HCT116 (cell line): ENCODE measurements at places on chromosomes 1 and 21. TPM values are rescaled to one million over a fixed set of nuclear protein-coding genes. Genes with fewer than 3 reads are reported as not detected.

DNA sequence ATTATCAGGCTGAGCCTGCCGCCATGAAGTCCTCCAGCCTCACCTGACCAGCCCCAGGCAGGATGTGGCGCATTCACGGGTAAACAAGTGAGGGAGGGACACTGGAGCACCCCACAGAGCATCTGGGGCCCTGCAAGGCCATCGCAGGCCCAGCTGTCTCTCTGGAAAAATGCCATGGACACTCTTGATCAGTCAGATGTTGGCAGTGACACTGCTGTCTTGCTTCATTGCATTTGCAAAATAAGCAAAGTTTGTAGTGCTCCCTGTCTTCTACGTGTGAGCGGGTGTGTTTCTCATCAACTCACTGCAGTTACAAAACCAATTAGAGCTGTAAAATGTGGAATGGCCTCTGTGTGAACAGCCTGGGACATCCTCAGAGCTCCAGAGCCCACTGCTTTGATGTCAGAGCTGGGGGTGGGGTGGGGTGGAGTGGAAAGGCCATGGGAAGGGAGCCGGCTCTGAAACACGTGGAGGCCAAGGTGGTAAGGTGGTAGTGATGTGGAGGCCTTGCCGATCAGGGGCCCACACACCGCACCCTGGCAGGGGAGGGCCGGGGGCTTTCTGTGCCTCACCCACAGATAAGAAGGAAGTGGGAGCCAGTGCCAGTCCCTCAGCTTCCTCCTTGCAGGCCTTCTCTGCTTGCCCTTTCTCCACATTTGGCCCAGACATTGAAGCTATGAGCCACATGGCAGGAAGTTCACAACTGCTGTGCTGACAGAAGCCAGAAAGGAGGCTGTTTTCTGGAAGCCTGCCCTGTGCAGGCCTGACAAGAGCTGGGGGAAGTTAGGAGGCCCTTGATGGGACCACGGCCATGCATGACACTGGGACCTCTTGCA lies 254.9 kb downstream of the RHOU start:
- H3K27me3 ChIP-seq: no peaks in the 10 kb centered on the region
- H3K4me1 ChIP-seq: no peaks in the 10 kb centered on the region
- H3K36me3 ChIP-seq: no peaks in the 10 kb centered on the region
- no peak overlapping the region for H3K27ac ChIP-seq
- no peak for DNase-seq

GRCh38 chr21:42569732-42570301 lies 56.2 kb downstream of the SLC37A1 start:
- H3K27me3 ChIP-seq: no peaks in the 10 kb centered on the region
- no peaks in the 10 kb centered on the region for H3K4me1 ChIP-seq
- no peak for DNase-seq

The APCS gene
- total RNA-seq: 0.42 TPM

DNA sequence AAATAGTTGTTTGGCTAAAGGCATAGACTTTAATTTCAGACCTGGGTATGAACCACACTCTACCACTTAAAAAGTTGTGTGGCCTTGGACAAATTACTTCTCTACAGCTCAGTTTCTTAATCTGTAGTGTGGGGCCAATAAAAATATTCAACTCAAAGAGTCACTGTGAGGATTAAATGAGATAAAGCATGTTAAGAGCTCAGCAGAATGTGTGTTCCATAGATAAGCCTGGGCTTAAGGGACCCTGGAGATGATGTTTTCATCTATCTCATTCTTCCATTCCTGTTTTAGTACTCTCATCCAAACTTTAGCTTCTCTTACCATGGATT lies 17.7 kb downstream of the S100A10 start:
- peaks cover 6% of the 10 kb centered on the region for H3K36me3 ChIP-seq
- no peak overlapping the region for H3K27ac ChIP-seq
- DNase-seq: no peak
- H3K4me3 ChIP-seq: no peak overlapping the region
- no peaks in the 10 kb centered on the region for H3K27me3 ChIP-seq

GRCh38 chr1:109385417-109385816 lies 12.3 kb downstream of the SORT1 start:
- no peak for DNase-seq
- no peaks in the 10 kb centered on the region for H3K27me3 ChIP-seq
- H3K36me3 ChIP-seq: no peaks in the 10 kb centered on the region
- no peak overlapping the region for H3K27ac ChIP-seq

The IGSF21 gene
- not detected for total RNA-seq

The KIF21B gene
- 6.1 TPM for total RNA-seq

GRCh38 chr1:68703921-68704354 lies 207.1 kb upstream of the DEPDC1 start:
- H3K4me1 ChIP-seq: peaks cover 18% of the 10 kb centered on the region
- H3K36me3 ChIP-seq: no peaks in the 10 kb centered on the region
- no peak overlapping the region for H3K27ac ChIP-seq

- no peak for DNase-seq
- no peaks in the 10 kb centered on the region for H3K27me3 ChIP-seq
- no peaks in the 10 kb centered on the region for H3K4me1 ChIP-seq
- H3K4me3 ChIP-seq: no peak overlapping the region
Observed at GRCh38 chr1:106785176-106785575, 271.3 kb upstream of the PRMT6 start.

DNA sequence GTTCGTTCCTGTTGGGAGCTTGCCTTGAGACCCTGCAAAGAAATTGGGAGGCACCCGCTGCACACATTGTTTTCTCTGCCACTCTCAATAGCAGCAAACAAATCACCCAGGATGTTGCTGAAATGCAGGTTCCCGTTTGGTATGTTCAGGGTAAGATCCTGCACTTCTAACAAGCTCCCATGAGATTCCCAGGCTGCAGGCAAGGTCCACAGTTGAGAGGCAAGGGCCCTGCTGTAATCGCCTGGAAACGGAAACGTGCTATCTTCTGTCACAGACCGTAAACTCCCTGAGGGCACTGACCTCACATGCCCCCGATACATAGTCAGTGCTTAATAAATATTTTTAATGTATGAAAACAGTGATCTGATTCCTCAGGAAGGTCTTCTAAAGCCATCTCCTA lies 37.8 kb downstream of the XCL1 start:
- H3K4me3 ChIP-seq: no peak overlapping the region
- H3K4me1 ChIP-seq: no peaks in the 10 kb centered on the region
- DNase-seq: no peak
- no peaks in the 10 kb centered on the region for H3K36me3 ChIP-seq
- H3K27ac ChIP-seq: no peak overlapping the region

DNA sequence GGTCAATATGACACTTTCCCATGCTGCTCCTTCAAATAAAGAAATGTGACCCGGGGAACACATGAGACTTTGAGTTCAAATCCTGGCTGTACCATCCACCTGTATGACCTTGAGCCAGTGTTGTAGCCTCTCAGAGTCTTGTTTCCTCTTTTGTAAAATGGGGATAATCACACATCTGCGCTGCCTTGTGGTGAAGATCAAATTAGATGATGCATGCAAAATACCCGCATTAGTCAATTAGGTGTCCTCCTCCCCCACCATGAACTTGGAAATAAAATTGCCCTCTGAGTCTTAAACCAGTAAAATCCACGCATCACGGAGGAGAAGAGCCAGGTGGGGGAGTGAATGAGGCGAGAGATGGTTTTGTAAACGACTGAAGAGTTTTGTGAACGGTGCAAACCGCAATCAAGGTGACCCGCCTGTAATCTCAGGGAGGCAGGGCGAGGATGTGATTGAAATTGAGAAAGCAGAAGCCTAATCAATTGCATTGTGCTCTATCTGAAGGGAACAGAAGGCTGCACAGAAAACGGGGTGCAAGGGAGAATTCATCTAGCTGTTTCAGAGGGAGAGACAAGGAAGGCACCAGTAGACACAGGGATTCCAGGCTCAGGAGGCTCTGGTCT lies 5.8 kb upstream of the AHDC1 start:
- no peaks in the 10 kb centered on the region for H3K27me3 ChIP-seq
- no peak overlapping the region for H3K27ac ChIP-seq
- peaks cover 9% of the 10 kb centered on the region for H3K4me1 ChIP-seq
- H3K4me3 ChIP-seq: no peak overlapping the region

- no peaks in the 10 kb centered on the region for H3K4me1 ChIP-seq
- H3K27me3 ChIP-seq: no peaks in the 10 kb centered on the region
- no peak for DNase-seq
- no peak overlapping the region for H3K4me3 ChIP-seq
Observed at GRCh38 chr1:190243056-190243455, 234.6 kb downstream of the BRINP3 start.

DNA sequence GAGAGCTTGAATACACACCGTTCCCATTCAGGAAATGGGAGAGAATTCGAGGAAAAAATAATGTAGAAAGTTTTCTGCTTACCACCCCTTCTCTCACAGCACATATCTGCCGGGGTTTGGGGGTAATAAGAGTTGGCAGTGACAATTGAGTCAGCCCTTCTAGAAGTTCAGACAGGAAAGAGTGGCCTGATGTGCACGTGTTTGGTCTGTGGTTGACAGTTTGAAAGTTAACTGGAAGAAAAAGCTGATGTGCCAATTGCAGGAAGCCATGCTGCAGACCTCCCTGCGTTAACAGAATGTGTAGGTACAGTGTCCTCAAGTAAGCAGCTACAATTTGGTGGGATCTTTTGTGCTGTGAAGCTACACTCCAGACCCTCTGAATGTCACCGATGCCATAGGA lies 50.9 kb downstream of the DHX9 start:
- no peak overlapping the region for H3K4me3 ChIP-seq
- H3K27me3 ChIP-seq: no peaks in the 10 kb centered on the region
- DNase-seq: no peak
- peaks cover 25% of the 10 kb centered on the region for H3K36me3 ChIP-seq

DNA sequence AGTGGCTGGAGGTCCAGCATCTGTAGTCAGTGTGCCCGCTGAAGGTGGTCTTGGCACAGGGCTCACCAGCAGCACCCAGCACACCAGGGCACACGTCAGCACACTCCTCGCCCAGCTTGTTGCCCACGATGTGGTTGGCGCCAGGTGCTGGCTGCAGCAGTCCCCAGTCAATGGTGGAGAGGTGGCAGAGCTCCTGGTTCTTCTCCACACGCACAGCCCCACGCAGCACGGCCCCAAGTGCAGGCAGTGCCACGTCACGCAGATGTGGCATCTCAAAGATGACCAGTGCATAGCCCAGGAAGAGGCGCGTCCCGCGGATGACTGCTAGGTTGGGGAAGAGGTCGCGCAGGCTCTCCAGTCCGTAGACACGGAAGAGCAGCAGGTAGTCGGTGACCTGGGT lies 5.2 kb downstream of the INSRR start:
- no peak overlapping the region for H3K4me3 ChIP-seq
- H3K36me3 ChIP-seq: no peaks in the 10 kb centered on the region
- H3K27me3 ChIP-seq: no peaks in the 10 kb centered on the region
- no peaks in the 10 kb centered on the region; the same call in 1 of the 2 replicates for H3K4me1 ChIP-seq

DNA sequence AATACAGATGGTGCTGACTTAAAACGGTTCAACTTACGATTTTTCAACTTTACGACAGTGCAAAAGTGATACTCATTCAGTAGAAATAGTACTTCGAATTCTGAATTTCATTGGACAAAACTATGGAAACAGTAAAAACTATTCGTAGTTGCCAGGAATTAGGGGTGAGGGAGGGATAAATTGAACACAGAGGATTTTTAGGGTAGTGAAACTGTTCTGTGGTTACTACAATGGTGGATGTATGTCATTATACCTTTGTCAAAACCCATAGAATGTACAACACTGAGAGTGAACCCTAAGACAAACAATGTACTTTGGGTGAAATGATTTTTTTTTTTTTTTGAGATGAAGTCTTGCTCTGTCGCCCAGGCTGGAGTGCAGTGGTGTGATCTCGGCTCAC lies 7.5 kb downstream of the DDR2 start:
- H3K27ac ChIP-seq: no peak overlapping the region
- H3K4me3 ChIP-seq: no peak overlapping the region
- no peak for DNase-seq
- H3K36me3 ChIP-seq: no peaks in the 10 kb centered on the region

- no peaks in the 10 kb centered on the region; the same call in 1 of the 2 replicates for H3K27me3 ChIP-seq
- no peak overlapping the region for H3K4me3 ChIP-seq
- H3K4me1 ChIP-seq: no peaks in the 10 kb centered on the region
- no peaks in the 10 kb centered on the region for H3K36me3 ChIP-seq
- no peak overlapping the region for H3K27ac ChIP-seq
Observed at GRCh38 chr1:157739229-157739901, 37.6 kb downstream of the FCRL2 start.

The ENSA gene
- 130 TPM for total RNA-seq

The RO60 gene
- 69.5 TPM for total RNA-seq
